Stimulated activated CD4-positive, alpha-beta T cell treated with anti-CD3 and anti-CD28 coated beads, TNF-alpha, amount 100 ng/mL, for 48 hours (primary cell): ENCODE measurements at places on chromosomes 7 and 10.

- DNase-seq = no peak
Measured at GRCh38 chr10:59513558-59513957, 151.2 kb upstream of the FAM13C start.

DNA sequence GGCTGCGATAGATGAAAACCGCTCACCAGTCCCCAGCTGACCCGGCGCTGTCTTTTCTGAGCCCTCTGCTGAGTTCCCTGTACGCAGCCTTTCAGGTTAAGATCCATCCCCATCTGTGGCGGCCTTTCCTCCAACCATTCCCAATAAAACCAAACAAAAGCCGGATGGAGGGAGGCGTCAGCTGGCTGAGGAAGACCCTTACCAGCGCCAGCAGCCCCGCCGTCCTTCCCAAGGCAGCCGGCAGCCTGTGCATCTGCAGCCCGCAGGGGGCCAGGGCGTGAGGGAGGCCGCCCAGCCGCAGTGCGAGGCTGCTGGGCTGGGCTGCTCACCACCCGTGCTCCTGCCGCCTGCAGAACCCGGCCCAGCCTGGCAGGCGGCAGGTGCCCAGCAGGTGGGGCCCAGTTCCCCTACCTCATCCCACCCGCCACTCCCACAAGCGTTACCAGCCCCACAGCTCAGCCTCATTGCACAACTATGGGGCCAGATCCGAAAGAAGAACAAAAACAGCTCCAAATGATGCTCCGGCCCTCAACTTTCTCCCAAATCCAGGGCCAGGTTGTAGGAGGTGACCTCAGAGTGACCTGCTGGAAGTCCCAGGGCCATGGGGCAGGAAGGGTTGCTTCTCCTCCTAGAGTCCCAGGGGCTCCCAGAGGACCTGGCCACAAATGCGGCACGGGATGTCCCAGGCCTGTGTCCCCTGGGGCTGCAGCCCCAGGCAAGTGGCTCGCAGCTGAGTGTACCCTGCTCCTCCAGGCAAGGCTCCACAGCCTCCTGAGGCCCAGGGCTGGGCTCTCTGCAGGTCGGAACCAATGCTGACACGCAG, 23.8 kb downstream of the PAPOLB start:
- no peak for DNase-seq

- no peak for DNase-seq
Measured at GRCh38 chr7:37315772-37316715, 132.6 kb downstream of the ELMO1 start.

DNA sequence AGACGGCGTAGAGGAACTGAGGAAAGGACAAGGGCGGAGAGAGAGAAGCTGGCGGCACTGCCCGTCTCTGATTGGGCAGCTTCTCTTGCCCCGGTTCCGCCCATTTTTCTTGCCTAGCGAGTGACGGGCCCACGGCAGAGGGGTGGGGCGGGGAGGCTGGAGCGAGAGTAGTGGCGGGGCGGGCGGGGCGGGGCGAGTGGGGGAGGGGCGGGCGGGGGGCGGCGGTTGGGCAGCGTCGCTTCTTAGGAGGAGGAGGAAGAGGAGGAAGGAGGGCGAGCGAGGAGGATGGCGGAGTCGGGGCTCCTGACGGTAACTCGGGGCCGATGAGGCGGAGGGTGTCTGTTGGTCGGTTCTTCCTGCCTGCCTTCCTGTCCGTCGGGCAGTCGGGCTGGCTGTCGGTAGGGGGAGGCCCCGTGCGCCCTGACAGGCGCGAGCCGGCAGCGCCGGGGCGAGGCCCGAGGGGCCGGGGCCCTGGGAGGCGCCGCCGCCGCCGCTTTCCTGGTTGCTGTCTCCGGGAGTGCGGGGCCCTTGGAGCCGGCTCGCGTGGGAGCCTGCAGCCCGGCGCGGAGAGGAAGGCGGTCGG, at the start of gene SHOC2:
Gene SHOC2 (plus strand): TSS at position 256 of the 583 bp plus-strand sequence. CDS start 44,755 bp downstream, outside the sequence.
- peak; percentile 96 for DNase-seq

DNA sequence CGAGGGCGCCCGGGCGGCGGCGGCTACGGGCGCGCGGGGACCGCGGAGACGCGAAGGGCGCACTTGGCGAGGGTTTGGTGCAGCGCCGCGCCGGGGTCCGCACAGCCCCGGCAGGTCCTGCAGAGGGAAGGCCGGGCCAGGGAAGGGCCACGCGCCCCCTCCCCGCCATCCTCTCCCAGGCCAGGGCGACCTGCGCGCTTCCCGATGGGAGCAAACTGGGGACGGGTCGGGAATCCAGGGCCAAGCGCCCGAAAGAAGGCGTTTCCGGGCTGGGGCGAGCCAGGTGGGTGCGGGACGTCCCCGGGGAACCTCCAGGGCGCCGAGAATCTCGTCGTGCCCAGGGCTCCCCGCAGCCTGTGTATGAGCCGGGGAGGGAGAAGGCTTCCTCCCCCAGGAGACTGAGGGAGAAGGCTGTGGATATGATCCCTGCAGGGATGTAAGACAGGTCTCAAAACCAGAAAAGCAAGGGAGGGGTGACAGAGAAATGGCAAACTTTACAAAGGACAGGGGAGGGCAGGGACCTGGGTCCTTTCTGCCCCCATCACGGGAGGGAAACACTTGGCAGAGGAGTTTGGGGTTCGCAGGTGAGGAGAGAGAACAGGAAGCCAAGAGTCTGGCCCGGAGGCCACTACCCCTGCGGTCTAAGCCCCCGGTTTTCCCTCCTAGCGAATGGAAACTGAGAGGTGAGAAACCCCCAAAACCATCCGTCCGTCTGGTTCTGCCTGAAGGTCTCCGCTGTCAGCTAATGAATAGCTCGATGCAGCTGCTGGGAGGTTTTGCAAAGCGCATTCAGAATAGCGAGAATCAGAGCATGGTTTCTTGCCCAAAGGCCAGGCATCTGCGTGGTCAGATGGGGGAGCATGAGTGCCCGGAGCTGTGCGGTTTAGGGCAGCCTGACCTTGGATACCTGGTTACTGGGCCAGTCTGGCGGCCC, 674 bp downstream of the AMZ1 start:
- DNase-seq = no peak

- no peak for DNase-seq
Measured at GRCh38 chr10:124520558-124521428, 59.2 kb downstream of the LHPP start.

DNA sequence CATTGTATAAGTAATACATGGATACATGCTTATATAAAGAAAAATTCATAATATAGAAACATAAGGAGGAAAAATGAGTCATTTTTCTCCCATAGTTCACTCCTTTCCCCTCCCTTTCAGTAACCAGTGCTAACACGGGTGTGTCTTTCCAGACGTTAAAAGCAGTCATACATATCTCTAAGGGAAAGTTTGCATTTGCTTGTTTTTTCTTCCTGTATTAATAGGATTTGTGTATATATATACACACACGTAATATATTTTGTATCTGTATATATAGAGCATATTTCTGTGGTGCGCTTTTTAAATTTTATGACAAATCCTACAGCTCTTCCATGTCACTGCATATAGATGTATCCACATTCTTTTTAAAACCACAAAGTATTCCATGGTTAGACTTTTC, 78.8 kb downstream of the RALA start:
- DNase-seq = no peak
